Activated effector memory CD4-positive, alpha-beta T cell treated with anti-CD3 and anti-CD28 coated beads, Interleukin-2, amount 50 U/mL, for 16 hours (primary cell): ENCODE measurements at places on chromosomes 11 and 22.

DNA sequence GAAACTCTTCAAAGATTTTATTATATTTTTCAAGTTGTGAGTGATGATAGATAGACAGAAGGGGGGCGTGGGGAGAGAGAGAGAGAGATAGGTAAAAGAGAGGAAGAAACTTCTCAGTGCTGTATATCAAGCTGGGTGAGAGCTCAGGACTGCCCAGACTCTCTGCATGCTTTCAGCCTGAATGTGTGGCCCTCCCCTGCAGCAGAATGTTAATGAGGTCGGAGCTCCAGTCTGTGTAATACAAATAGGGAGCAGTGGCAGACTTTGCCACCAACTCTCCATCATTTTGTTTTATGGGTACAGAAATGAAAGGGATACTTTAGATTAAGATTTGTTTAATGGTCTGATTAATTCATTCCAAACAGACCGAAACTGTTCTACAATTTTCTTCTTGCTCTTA lies 752.8 kb downstream of the OPCML start:
- DNase-seq, result no peak

DNA sequence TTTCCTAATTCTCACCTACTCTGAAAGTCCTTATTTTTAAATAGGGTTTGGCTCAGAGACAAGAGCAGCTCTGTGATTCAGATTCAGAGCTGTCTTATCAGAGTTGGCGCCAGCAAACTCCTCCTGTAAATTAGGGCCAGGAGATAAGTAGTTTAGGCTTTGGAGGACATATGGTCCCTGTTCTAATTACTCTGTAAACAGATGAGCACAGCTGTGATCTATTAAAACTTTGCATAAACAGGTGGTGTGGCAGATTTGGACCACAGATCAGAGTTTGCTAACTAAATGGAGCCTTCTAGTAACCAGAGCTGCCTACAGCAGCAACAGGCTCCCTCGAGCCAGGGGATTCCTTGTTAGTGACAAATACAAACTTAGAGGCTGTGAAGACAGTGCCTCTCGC lies 27.9 kb downstream of the YPEL1 start:
- DNase-seq, result no peak

GRCh38 chr11:69130654-69131053 lies 25.1 kb upstream of the SMIM38 start:
- no peak for DNase-seq

- no peak for DNase-seq
These were observed 132.8 kb downstream of the ATXN10 start for GRCh38 chr22:45804319-45804985.

GRCh38 chr22:43465291-43466015 lies 53.6 kb downstream of the MPPED1 start:
- no peak for DNase-seq

GRCh38 chr11:68049509-68050370 lies 10.9 kb downstream of the TCIRG1 start:
- DNase-seq, result no peak

DNA sequence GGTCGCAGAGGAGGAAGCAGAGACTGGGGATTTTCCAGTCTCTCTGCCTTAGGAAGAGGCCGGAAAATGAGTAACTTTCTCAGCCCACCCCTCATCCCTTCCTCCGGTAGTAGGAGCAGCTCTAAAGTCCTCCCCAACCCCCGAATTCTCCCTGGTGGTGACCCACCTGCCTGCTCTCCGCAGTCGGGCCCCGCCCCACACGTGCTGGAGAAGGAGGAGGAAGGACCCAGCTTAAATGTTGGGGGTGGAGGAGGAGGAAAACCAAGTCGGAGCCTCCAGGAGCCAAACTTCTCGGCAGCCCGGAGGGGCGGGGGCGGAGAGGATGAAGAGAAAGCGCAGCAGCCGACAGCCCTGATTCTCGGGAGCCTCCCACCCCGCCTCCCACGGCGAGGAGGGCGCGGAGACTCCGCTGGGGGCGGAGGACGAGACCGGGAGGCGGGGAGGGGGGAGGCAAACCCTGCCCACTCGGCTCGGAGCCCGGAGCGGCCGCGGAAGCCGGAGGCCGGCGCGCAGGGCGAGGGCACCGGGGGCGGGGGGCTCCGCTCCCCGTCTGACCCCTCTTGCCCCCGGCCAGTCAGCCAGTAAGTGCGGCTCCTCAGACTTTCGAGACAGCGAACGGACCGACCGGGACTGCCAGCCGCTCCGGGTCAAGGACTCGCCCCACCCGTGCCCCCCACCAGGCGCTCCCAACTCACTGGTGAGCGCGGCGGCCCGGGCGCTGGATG lies at the start of gene TPBGL:
TPBGL (plus strand) TSS at position 464 of the 725 bp plus-strand sequence. CDS start 276 bp downstream, outside the sequence.
- DNase-seq, result peak; percentile 71

DNA sequence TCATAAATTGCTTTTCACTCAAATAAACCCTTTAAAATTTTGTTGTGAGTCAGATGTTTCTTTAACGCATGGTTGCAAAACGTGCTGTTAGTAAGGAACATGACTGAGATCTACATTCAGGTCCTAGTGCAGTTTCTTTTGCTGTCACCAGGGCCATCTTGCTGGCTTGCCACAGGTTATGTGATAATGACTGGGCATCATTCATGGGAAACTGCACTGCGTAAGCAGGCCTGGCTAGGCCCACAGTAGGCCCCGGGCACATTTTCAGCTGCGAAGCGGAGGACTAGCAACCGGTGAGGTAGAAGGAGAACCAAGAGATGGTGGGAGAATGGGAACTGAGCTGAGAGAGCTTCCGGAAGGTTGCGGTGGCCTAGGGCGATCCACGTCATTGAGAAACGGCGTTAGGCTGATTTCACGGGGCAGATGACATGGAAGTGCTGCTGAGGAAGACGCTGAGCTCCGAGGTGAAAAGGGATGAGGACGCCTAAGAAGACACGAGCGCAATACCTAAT lies 3.2 kb upstream of the KLHDC7B start:
- DNase-seq, result no peak

DNA sequence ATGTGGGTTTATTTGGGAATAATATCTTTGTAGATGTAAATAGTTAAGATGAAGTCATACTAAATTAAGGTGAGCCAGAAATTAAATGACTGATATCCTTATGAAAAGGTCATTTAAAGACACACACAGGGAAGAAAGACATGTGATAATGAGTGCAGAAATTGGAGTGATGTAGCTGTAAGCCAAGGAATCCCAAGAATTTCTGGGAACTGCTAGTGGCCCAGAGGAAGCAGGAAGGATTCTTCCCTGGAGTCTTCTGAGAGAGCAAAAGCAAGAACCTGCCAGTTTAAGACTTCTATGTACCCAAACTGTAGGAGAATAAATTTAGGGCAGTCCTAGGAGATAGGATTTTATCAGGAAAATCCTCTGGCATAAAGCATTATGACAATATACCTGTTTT lies 66.9 kb downstream of the LRRC4C start:
- DNase-seq, result no peak

GRCh38 chr11:117371453-117371852 lies 43.8 kb downstream of the CEP164 start:
- DNase-seq, result no peak

DNA sequence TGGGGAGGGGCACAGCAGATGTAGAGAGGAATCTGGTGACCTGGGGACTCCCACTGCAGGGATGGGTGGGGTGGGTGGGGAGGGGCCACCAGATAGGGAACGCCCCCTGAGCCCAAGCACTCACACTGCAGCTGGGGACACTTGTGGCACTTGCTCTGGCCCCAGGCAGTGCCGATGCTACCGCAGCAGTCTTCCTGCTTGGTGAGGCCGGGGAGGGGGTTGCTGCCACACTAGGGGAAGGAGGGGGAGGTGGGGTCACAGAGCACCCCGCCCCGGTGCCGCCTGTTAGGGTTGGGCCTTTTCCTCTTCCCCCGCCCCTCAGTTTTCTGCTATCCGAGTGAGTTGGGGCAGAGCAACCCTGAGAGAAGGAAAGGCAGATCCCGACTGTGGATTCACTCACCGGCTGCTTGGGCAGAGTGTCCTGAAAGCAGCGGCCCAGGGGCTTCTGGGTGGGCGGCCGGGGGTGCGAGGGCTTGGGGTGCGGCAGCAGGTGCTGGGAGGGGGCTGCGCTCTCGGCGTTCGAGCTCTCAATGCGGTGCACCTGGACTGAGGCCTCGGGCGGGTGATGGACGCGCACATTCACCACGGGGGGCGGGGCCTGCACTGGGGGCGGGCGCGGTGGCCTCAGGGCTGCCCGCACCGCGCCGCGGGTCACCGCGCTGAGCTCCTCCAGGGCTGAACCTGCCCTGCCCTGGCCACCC lies 4.7 kb downstream of the LTBP3 start:
- peak; percentile 87 for DNase-seq

GRCh38 chr11:62544581-62545436 lies 1.8 kb downstream of the AHNAK start:
- DNase-seq, result peak; percentile 79

DNA sequence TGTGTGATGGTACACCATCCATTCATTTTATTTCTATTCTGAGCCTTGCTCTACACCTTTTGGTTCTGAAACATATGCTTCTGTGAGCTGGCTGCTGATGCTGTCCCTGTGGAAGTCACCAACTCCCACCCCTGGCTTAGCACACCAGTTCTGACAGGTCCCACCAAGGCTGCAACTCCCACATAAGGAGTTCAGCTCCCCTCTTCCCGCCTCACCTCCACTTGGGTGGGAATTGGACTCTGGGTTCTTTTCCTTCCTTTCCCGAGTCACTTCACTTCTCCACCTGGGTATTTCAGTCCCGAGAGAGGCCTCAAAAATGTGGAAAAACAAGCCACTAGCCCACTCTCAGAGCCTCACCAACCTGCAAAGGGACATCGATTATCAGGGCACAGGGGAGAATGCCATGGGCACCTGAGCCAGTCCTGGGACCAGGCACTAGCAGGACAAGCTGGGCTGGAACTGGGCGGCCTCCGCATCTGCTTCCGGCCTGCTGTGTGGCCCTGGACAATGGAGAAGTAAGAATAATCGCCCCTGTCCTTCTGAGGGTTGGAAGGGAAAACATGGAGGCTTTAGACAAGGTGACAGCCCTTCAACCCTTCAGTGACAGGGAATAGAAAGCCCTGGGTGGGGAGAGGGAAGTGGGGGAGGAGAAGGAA lies 80.1 kb downstream of the IGLL1 start:
- DNase-seq, result no peak

DNA sequence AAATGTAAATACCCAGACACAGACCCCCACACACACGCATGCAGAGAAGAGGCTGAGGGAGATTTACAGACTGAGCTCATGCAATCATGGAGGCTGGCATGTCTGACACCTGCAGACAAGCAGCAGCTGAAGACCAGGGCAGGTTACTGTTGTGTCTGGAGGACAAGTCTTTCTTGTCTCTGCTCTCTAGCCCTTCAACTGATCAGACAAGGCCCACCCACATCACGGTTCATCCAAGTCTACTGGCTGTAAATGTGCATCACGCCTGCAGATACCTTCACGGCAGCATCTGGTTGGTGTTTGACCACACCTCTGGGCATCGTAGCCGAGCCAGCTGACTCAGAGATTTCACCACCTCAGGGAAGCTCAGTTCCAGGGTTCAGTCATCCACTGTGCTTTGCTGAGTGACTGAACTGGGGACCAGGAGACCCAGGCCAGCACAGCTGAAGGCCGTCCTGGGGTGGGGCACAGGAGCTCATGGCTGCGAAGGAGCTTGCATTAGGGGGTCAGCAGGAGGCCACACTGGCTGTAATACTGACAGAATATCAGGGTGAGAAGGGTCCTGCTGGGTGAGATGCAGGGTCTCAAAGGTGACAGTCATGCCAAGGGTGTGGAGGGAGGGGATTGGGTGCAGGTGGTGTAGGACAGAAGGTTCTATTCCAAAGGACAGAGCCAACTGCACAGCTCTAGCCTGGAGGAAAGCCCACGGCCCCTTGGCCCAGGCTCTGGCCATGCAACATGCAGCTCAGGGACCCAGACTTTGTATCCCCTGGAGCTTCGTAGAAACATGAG lies 304.9 kb downstream of the BRD1 start:
- no peak for DNase-seq

DNA sequence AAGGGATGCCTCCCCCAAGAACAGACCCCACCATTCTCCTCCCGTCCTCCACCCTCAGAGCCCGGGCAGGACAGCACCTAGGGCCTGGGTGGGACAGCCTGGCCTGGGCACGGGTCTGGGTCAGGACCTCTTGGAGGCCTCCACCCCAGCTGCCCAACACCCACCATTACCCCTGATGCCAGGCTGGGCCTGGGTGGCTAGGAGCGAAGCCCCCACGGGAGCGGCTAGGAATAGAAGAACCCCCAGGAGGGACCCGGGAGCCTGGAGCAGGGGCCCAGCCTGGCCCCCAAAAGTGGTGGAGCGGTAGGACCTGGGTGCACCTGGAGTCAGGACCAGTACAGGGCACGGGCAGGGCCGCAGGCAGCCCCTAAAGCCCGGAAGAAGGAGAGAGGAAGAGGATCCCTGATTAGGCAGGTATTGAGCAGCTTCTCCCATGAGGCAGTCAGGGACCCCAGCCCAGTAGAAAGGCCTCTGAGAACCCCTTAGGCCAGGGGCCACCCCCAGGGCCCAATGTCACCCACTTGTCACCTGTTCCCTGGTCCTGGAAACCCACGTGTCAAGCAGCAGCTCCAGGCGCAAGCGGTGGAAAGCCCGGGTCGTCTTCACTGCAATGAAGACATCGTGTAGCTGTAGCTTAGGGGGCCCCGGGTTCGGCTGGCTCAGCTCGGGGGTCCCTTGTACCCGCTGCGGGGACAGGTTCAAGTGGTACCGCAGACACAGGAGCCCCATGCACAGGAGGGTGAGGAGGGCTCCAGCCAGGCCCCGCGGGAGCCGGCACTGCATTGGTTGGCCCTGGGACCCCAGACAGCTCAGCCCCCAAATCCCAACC lies 575 bp downstream of the MFNG start:
- peak; percentile 73 for DNase-seq

DNA sequence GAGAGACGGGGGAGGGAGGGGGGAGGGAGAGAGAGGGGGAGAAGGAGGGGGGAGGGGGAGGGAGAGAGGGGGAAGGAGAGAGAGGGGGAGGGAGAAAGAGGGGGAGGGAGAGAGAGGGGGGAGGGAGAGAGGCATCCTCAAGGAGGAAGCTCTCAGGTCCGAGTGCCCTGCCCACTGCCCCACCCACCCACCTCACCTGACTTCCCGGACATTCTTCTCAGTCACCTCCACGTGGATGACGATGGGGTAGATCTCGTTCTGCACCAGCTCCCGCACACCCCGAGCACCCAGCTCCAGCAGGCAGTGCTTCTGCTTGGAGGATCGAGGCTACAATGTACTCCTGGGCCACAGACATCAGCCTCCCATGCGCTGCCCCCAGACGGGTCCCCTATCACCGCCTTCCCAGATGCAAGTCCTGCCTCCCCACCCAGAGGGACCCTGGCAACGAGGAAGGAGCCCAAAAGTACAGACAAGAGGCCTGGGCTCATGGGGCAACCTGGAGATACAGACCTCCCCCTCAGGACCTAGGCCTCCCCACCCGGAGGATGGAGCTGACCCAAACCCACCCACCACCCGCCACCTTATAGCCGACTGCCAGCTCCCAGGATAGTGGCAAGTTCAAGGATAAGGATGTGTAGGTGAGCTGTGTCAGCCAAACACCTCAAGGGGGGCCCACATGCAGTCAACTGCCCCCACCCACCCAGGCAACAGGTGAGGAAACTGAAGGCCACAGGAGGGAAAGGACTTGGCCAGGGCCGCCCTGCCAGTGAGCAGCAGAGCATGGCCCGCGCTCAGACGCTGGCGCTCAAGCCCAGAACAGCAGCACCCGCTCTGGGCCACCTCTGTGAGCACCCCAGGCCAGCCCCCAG lies 5.6 kb upstream of the MFNG start:
- DNase-seq, result no peak
